ENCODE measurements at places on chromosomes 6 and 20.

DNA sequence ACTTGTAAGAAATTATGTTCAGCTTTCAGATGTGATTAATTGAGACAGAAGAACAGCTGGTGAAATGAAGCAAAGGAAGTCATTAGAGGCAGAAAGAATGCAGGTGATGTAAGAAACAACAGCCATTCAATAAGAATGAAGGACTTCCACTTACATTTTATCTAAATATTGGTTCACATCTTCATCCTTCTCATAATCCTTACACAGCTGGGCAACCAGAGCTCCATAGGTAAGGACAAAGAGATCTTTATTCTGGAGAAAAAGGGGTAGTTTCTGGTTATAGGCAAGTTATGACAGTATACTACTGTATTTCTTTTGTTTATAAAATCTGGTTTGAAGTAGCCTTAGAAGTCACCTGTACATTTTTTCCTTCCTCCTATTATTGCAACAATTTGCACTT lies 2.3 kb downstream of the TRAPPC3L start:
- DNase-seq, result no peak

DNA sequence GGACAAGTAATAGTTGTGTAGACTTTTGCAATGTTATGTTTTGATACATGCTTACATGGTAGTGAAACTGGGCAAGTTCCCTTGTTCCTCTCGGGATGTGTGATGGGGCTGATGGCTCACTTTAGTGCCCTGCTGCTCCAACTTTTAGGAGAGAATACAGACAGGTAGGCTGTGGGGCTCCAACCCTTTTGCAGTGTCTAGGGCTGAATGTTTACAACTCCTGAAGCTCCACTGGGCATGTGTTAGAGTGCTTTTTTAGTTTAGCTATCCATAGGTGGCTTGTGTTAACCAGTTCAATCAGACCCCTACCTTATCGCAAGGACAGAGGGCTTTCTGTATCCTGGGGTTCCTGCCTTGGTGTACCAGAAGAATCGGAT lies 33.8 kb downstream of the SERPINB6 start:
- no peak for DNase-seq

DNA sequence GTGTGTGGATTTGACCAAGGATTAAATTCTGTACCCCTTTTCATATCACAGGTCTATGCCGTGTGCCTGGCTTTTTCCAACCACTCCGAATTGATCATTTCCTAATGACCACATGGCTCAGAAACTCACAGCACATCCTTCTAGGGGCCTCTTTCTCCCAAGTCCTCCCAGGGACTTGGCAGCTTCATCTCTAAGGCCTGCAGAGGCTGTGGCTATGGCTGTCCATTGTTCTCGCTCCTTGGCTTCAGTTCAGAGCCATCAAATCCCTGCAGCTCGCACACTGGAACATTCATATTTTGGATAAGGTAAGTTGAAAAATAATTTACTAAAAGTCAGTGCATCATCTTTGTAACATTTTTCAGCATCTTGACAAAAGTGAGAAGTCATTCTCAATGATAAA lies 497.2 kb upstream of the CDH4 start:
- no peak for DNase-seq

DNA sequence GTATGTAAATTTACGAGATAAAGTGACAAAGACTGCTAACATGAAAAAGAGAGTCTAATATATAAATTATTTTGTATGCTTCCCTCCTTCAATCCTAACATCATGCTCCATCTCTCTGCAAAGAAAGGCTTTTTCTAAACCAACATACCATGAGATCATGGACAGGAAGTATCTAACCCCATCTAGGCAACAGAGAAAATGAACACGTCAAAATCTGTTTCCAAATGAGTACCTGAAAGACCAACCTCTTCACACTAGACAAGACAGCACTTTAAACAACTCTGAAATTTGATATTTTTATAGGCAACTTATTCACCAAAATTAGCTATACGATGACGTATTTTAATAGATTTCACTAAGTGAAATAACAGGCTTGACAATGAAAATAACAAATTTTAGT lies 54.6 kb downstream of the MAN1A1 start:
- no peak for DNase-seq

GRCh38 chr6:16694781-16695578 lies 66.3 kb downstream of the ATXN1 start:
- no peak for DNase-seq

DNA sequence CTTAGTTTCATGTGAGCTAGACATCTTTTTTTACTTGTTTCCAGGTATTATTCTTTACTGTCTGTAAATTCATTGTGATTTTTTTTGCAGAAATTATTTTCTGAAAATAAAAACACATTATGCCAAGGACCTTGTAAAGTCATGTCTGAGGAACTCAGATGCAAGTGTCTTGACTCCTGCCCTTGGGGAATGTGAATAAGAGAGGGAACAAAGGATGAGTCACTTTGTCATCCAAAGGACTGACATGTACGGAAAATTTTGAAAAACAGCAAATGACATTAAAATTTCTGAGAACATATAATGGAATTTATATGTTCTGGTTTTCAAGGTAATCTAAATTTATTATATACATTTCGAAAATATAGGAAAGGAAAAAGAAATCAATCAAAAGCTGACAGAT lies 660.4 kb downstream of the CD109 start:
- DNase-seq, result no peak

- no peak for DNase-seq
These were observed 130.7 kb upstream of the SSTR4 start for GRCh38 chr20:22904386-22904785.
